Hepatocyte (in vitro differentiated cells): ENCODE measurements at places on chromosomes 12 and 14. TPM values are rescaled to one million over a fixed set of nuclear protein-coding genes. Genes with fewer than 3 reads are reported as not detected.
A peak's percentile ranks its signal among the peaks of the same experiment; 100 is the strongest.

The PMCH gene
- not detected in 2 replicates for polyA plus RNA-seq

- no peaks in the 10 kb centered on the region for H3K36me3 ChIP-seq
- H3K27me3 ChIP-seq, result peaks cover 16% of the 10 kb centered on the region
- H3K4me3 ChIP-seq, result no peak overlapping the region
- no peaks in the 10 kb centered on the region for H3K4me1 ChIP-seq
- no peak for DNase-seq
These were observed 86.4 kb downstream of the RFX4 start for GRCh38 chr12:106669216-106669615.

The ART4 gene
- 5.1 and 7.3 TPM in 2 replicates for polyA plus RNA-seq

DNA sequence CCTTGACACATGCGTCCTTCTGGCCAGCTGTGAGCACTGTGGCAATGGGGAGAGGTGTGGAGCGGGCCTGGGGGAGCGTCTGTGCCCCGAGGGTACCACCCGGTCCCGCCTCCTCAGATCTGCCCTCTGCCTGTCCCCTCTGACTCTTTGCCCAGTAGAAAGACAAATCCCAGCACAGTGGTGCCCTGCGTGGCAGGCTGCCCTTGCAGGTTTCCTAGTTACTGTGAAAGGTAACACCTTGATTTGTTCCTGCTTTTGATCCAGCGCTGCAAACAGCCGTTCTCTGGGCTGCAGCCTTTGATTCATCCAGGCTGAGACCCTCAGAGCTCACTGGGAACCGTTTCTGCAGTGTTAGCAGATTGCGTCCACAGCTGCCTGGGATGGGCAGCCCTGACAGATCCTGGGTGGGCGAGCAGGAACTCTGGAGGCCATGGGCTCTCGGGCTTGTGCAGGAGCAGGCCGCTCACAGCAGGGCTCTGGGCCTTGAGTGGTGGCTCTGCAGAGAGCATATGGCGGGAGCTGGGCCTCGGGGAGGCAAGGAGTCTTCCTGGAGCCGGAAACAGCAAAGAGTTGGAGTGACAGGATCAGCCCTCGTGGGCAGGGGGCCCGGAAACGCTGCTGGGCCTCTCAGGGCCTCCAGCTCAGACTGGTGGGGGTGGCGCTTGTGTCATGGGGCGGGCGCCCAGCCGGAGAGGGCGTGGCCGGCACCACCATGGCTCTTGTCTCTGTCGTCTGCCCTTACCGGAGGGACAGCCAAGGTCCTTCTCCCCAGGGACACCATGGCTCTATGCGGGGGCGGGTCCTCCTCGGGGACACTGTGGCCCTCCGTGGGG lies 16.6 kb downstream of the FBRSL1 start:
- H3K4me3 ChIP-seq, result no peak overlapping the region
- no peaks in the 10 kb centered on the region for H3K27me3 ChIP-seq
- H3K36me3 ChIP-seq, result no peaks in the 10 kb centered on the region
- peaks cover 28% of the 10 kb centered on the region for H3K4me1 ChIP-seq
- H3K27ac ChIP-seq, result peak overlapping the region; percentile 64
- peak; percentile 68 for DNase-seq

- H3K27me3 ChIP-seq, result peaks cover 35% of the 10 kb centered on the region
- peaks cover 9% of the 10 kb centered on the region for H3K4me1 ChIP-seq
- no peak overlapping the region for H3K27ac ChIP-seq
These were observed 51.3 kb upstream of the KCNA1 start for GRCh38 chr12:4858386-4858785.

DNA sequence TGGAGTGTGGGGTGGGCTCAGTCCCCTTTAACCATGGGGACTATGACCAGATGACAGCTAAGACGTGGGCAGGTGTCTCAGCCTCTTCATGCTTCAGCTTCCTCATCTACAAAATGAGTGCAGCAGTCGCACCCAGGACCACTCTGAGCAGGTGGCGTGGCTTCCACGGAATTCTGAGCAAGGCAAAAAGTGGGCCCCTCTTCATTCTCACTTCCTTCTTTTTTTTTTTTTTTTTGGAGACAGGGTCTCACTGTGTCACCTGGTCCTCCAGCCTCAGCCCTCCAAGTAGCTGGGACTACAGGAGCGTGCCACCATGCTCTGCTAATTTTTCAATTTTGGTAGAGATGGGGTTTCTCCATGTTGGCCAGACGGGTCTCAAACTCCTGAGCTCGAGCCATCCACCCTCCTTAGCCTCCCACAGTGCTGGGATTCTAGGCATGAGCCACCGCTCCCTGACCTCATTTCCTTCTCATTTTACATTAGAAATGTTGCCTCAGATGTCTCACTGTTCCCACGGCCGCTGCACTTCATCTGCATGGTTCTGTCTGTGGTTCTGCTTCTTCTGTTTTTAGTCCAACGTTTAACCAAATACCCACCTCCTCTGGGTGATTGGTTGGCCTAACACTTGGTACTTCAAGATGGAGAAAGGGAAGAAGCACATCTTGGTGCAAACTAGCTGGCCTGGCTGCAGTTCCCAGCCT lies 41.3 kb upstream of the BCL7A start:
- H3K4me1 ChIP-seq, result no peaks in the 10 kb centered on the region
- no peaks in the 10 kb centered on the region for H3K36me3 ChIP-seq
- H3K27ac ChIP-seq, result no peak overlapping the region
- DNase-seq, result no peak
- no peak overlapping the region for H3K4me3 ChIP-seq

DNA sequence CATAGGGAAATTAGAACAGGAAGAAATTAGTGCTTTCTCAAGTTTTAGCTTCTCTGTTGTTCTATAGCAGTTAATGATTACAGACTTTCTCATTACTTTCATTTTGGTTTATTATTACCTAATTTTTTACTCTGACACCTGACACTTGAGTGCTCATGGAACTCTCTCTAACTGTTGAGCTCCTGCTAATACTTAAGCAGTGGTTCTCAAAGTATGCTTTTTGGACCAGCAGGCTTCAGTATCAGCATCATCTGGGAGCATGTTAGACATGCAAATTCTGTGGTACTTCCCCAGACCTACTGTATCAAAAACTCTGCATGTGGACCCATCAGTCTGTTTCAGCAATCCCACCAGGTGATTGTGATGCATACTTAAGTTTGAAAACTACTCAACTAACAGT lies 235.3 kb downstream of the CCDC91 start:
- H3K27me3 ChIP-seq, result no peaks in the 10 kb centered on the region
- H3K4me3 ChIP-seq, result no peak overlapping the region
- no peaks in the 10 kb centered on the region for H3K4me1 ChIP-seq
- no peak for DNase-seq

DNA sequence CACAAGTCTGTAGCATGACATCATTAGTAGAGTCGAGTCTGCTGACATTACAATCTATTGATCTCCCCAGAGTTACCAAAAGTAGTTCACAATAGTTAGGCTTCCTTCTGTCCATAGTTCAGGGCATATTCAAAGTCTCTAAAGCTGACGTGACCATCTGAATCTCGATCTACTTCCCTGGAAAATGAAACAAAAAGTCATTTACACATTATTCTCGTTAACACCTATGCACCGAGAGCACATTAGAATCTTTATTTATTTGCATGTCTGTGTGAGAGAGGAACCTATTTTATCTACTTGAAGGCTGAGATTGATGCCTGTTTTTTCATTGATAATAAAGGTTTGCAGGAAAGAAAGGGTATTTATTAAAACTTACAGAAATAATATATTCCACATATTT lies 157.4 kb downstream of the EFCAB11 start:
- no peaks in the 10 kb centered on the region for H3K36me3 ChIP-seq
- no peak for DNase-seq
- peaks cover 4% of the 10 kb centered on the region for H3K4me1 ChIP-seq
- H3K27ac ChIP-seq, result no peak overlapping the region
- no peaks in the 10 kb centered on the region for H3K27me3 ChIP-seq
- no peak overlapping the region for H3K4me3 ChIP-seq

GRCh38 chr12:115335594-115335993 lies 651.6 kb upstream of the TBX3 start:
- no peak for DNase-seq
- H3K4me1 ChIP-seq, result peaks cover 13% of the 10 kb centered on the region
- H3K36me3 ChIP-seq, result no peaks in the 10 kb centered on the region
- H3K4me3 ChIP-seq, result no peak overlapping the region
- peak overlapping the region; percentile 13 for H3K27ac ChIP-seq

The CACNA2D4 gene
- polyA plus RNA-seq, result 2.1 and 5.7 TPM in 2 replicates

GRCh38 chr12:110354172-110354780 lies 49.2 kb downstream of the ANAPC7 start:
- H3K4me3 ChIP-seq, result no peak overlapping the region
- H3K27ac ChIP-seq, result no peak overlapping the region
- H3K27me3 ChIP-seq, result no peaks in the 10 kb centered on the region

DNA sequence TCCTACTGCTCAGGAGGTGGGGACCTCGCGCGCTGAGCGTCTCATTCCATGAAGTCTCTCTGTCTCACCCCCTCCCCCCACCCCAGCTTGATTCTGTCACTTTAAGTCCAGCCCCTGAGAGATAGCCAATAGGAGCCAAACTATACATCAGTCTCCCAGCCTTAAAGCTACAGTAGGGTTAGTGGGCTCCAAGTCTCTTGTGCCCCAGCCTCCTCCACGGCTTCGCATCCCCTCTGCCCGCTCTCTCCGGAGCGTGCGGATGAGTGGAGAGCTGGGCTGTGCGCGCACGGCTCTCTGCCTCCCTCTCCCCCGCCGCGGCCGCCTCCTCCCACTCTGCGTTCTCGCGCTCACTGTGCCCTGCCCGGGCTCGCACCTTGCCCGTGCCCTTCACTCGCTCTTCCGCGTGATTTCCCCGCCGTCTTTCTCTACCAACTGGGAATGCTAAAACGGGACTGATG lies at the start of gene ESRRB:
Gene ESRRB, plus strand, starts transcription at position 191 of the 458 bp plus-strand sequence. Its CDS starts 265 bp downstream, at position 456.
- H3K27ac ChIP-seq, result no peak within 1 kb of the TSS
- no peaks in the 10 kb centered on the region for H3K36me3 ChIP-seq
- H3K27me3 ChIP-seq, result peaks cover 83% of the 10 kb centered on the region
